Gastrocnemius medialis (tissue), 4 donors: ENCODE measurements at places on chromosomes 3 and 15. TPM values are rescaled to one million over a fixed set of nuclear protein-coding genes. Genes with fewer than 3 reads are reported as not detected.
A peak's percentile ranks its signal among the peaks of the same experiment; 100 is the strongest.

- DNase-seq, result no peak
These were observed 50.0 kb downstream of the MB21D2 start for GRCh38 chr3:192867645-192868044.

- no peak for DNase-seq
These were observed 179.4 kb downstream of the RPLP1 start for GRCh38 chr15:69631978-69632377.

- DNase-seq, result no peak
These were observed 41.3 kb downstream of the CHDH start for GRCh38 chr3:53804697-53805462.

GRCh38 chr15:48402427-48403177, 71.4 kb downstream of the DUT start:
- DNase-seq, result no peak

DNA sequence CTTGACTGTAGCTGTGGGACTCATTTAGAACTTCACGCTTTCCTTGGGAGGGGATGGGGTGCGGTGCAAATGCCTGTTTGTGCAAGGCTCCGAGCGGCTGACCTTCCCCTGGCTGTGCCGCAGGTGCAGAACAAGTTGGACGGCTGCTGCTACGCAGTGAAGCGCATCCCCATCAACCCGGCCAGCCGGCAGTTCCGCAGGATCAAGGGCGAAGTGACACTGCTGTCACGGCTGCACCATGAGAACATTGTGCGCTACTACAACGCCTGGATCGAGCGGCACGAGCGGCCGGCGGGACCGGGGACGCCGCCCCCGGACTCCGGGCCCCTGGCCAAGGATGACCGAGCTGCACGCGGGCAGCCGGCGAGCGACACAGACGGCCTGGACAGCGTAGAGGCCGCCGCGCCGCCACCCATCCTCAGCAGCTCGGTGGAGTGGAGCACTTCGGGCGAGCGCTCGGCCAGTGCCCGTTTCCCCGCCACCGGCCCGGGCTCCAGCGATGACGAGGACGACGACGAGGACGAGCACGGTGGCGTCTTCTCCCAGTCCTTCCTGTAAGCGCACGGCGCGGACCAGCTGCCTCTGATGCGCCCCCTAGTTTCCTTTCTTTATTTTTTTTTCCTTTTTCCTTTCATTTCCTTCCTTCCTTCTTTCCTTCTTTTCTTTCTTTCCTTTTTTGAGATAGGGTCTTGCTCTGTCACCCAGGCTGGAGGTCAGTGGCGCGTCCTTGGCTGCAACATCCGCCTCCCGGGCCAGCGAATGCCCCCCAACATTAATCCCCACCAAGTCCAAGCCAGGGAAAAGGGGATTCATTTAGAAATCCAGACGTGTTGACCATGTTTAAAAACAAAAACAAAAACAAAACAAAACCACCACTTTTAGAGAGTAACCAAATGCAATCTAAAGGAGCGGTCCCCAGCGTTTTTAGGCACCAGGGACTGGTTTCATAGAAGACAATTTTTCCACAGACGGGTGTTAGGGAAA, 42.7 kb downstream of the EIF2AK4 start:
- DNase-seq, result peak; percentile 11

- DNase-seq, result no peak
These were observed 124.6 kb downstream of the TNIK start for GRCh38 chr3:171335559-171335958.

GRCh38 chr3:184448321-184449160, 68.7 kb downstream of the CHRD start:
- no peak for DNase-seq

DNA sequence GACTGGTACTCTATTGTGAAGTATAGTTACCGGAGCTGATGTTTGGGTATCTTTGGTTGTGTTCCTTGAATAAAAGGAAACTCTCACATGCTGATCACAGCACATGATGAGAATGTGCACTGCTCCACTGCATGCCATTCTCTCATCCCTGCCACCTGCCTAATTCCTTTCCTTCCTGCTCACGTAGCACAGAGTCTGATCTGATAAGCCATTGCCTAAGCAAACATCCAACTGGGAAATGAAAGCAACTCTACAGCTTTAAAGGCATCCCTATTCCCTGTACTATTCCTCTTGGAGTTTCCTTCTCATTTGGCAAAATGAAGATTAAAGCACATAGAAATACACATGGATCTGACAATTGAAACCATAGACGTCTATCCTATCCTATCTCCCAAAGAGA, 359.8 kb downstream of the C3orf38 start:
- DNase-seq, result no peak

KLHL40 gene
- total RNA-seq, result 320 TPM

RCN2 gene
- 30.8 TPM for total RNA-seq

NLGN1 gene
- 1.1 TPM for total RNA-seq

TASOR gene
- total RNA-seq, result 47.2 TPM

GUCA1C gene
- total RNA-seq, result not detected
